ENCODE measurements at places on chromosomes 11 and 22.

DNA sequence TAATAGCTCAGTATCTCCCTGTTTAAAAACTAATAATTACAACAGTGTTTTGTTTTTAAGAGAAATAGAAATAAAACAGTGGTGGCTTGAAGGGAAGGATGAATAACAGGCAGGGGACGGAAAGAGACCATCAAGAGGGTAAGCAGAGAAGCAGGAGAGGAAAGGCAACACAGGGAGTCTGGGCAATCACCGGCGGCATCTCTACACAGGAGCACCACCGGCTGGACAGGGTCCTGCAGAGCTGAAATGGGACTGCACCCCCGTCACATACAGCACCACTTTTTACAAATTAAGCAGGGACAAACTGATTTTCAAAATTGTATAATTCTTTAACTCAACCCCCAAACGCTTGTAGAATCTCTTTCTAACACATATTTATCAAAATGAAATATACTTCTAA lies 18.4 kb downstream of the PHF21A start:
- no peaks in the 10 kb centered on the region for H3K36me3 ChIP-seq
- H3K4me1 ChIP-seq, result peaks cover 24% of the 10 kb centered on the region

GRCh38 chr11:43418197-43418596 lies 59.5 kb downstream of the TTC17 start:
- no peaks in the 10 kb centered on the region for H3K27me3 ChIP-seq
- H3K4me1 ChIP-seq, result no peaks in the 10 kb centered on the region
- no peak for DNase-seq
- no peak overlapping the region for H3K4me3 ChIP-seq
- no peak overlapping the region for H3K27ac ChIP-seq
- H3K36me3 ChIP-seq, result peaks cover 12% of the 10 kb centered on the region

- peak overlapping the region; percentile 78 for H3K27ac ChIP-seq
- H3K36me3 ChIP-seq, result no peaks in the 10 kb centered on the region
- H3K4me1 ChIP-seq, result peaks cover 59% of the 10 kb centered on the region
- no peak for DNase-seq
These were observed 52.2 kb downstream of the IGLL5 start for GRCh38 chr22:22939588-22940368.

DNA sequence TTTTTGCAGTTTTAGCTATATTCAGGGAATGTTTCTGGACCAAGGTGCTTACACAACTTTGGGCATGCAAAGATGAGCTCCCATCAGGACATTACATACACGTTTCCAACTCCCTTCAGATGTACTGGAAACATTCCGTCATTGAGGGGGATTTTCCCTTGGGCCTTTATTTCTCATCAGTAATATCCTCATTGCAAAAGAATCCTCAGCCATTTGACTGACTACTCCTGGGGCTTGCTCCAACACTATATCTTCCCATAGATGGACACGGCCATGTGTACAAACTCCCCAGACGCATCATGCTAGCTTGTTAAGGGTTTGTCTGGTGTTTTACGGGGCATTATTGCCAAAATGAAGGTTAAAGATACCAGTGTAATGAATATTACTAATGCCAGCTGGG lies 59.3 kb upstream of the NUP160 start:
- no peaks in the 10 kb centered on the region for H3K27me3 ChIP-seq
- DNase-seq, result no peak
- H3K4me3 ChIP-seq, result no peak overlapping the region

GRCh38 chr22:44931077-44931540 lies 78.7 kb downstream of the PHF21B start:
- no peak overlapping the region for H3K4me3 ChIP-seq
- no peak overlapping the region for H3K27ac ChIP-seq
- no peak for DNase-seq
- H3K36me3 ChIP-seq, result no peaks in the 10 kb centered on the region

- H3K27me3 ChIP-seq, result peaks cover 21% of the 10 kb centered on the region
- H3K36me3 ChIP-seq, result peaks cover 2% of the 10 kb centered on the region
- H3K27ac ChIP-seq, result no peak overlapping the region
- DNase-seq, result no peak
- H3K4me3 ChIP-seq, result peak overlapping the region; percentile 78
These were observed 745 bp downstream of the NCAM1 start for GRCh38 chr11:112961751-112962578.

Measured in memory B cell (primary cell).